ENCODE measurements at places on chromosomes 7 and 10.
A peak's percentile ranks its signal among the peaks of the same experiment; 100 is the strongest.

DNA sequence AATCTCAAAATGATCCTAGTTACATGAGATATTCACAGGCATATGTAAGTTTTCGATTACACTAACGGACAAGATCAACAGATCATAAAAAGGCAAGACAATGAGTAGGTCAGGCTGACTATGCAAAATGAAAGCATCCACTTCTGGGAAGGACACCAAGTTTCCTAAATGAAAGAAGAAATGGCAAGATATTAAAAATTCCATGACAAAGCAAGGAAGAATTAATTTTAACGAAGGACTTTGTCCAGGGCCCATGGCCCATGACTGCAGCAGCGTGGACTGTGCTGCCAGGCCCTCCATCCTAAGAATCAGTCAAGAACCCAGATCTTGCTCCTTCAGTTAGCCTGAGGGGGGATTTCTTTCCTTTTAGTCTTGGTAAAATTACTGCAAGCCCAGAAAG lies 182.4 kb upstream of the FRMD4A start:
- no peak for DNase-seq

DNA sequence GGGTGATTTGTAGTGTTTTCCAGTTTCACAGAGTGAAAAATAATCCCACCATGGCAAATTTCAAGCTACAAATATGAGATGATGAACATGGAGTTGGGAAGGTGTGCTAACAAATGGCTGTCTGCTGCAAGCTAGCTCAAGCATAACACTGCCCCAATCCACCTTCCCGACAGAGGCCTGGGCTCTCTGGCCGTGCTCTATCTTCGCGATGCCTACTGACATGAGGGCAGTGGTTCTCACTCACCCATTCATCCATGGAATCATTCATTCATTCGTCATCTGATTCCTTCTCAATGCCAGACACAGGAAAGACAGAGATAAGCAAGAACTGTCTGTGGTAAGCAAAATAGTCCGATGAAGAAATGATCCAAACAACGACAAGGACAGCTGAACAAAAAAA lies 65.4 kb downstream of the ZNF467 start:
- no peak for DNase-seq

- peak; percentile 28 for DNase-seq
Observed at GRCh38 chr7:123096434-123096833, 100.9 kb upstream of the TAS2R16 start.

- no peak for DNase-seq
Observed at GRCh38 chr7:143131781-143132180, at the start of gene PIP. TSS of gene PIP (plus strand) at chr7:143132077. CDS start at chr7:143132117, 40 bp downstream.

- no peak for DNase-seq
Observed at GRCh38 chr7:82360591-82361368, 82.8 kb downstream of the CACNA2D1 start.

DNA sequence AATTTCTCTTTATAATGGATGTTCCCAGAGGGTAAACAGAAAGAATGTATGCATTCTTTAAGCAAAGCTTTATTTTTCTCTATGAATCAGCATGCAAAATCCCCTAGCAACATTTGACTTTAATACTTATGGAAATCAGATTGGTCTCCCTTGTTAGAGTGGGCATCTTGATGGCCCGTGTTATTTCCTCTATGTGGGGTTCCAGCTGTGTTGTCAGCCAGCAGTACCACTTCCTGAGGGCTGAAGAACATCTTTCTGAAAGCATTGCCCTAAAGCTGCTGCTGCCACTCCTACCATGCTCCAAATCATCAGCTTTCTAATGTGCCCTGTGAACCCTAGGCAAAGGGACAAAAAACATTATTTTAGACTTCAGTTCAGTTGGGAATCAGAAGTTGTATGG lies 70.4 kb upstream of the HECTD2 start:
- DNase-seq, result no peak

- DNase-seq, result no peak
Observed at GRCh38 chr10:24444337-24444736, 235.4 kb downstream of the KIAA1217 start.

GRCh38 chr7:47496056-47496665 lies 85.8 kb downstream of the TNS3 start:
- no peak for DNase-seq

DNA sequence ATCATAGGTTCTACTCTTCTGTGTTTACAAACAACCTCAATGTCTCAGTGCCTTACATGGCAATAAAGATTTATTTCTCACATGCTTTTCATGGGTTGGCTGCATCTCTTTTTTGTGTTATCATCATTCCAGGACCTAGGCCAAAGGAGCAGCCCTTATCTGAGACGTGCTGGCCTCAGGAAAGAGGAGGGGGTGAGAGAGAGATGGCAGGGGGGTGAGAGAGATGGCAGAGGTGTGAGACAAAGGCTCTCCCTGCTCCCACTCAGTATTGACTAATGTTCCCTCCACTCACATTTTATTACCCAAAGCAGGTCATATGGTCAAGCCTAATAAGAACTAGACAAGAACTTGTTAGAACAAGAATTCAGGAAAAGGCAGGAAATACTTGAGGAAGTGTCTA lies 120.1 kb upstream of the PRR15 start:
- DNase-seq, result no peak

GRCh38 chr10:9010093-9010492 lies 955.6 kb downstream of the GATA3 start:
- DNase-seq, result no peak

DNA sequence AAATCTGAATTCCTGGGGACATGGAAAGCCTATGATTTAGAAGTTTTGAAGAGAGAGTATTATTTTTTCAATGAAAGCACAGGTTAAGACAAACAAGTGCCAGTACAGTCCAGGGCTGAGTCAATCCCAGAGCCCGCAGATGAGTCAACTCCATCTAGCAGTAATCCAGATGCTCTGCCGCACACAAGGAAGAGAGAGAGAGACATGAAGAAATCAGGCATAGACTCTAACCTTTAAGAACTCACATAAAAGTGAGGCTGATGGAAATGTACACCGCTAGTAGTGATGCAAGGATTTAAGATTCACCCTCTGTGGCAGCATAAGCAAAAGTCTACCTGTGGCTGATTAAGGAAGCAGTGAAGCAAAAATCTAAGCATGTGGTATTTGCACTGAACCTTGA lies 651.5 kb downstream of the TNS3 start:
- DNase-seq, result no peak

DNA sequence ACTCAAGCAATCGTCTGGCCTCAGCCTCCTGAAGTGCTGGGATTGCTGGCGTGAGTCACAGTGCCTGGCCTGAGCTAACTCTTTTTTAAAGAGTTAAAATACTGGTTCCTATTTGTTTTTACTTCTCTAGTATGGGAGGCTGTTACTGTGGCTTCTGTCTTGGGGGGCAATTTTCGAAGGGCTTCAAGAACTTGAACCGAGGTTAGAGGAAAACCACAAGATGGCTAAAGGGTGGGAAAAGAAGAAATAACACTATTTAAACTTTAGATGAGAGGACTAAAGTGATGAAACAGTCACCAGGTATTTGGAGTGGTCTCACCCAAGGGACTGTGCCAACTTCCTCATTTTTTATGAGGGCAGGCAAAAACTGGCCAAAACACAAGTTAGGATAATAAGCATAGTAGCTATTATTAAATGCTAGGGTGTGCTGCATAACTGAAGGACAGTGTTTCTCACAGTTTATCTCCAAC lies 17.8 kb downstream of the MET start:
- no peak for DNase-seq

- DNase-seq, result no peak
Observed at GRCh38 chr10:72061491-72061890, 26.9 kb downstream of the SPOCK2 start.

DNA sequence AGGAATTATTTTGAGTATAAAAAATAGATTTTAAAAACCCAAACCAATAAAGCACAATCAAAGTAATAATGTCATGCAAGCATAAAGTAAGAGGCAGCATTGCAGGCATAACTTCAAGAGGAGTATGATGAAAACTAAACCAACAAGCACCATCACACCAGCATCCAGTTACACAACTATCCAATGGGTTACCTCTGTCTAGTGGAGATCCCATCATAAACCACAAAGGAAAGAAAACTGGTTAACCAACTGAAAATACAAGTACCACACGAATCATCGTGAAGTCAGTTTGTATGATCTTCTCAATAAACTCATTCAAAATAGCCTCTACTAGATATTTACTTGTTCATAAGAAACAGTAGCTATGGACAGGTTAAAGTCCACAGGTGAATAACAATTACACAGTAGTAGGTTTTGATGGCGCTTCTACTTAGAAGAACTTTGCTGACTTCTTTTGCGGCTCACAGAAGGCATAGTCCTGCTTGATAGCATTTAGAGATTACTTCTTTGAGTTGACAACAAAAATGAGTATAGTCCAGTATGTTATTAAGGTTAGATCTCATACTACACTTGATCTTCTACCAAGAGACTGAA lies 116.6 kb downstream of the MICU1 start:
- no peak for DNase-seq

GRCh38 chr7:133936074-133936473 lies 191.1 kb upstream of the LRGUK start:
- no peak for DNase-seq

DNA sequence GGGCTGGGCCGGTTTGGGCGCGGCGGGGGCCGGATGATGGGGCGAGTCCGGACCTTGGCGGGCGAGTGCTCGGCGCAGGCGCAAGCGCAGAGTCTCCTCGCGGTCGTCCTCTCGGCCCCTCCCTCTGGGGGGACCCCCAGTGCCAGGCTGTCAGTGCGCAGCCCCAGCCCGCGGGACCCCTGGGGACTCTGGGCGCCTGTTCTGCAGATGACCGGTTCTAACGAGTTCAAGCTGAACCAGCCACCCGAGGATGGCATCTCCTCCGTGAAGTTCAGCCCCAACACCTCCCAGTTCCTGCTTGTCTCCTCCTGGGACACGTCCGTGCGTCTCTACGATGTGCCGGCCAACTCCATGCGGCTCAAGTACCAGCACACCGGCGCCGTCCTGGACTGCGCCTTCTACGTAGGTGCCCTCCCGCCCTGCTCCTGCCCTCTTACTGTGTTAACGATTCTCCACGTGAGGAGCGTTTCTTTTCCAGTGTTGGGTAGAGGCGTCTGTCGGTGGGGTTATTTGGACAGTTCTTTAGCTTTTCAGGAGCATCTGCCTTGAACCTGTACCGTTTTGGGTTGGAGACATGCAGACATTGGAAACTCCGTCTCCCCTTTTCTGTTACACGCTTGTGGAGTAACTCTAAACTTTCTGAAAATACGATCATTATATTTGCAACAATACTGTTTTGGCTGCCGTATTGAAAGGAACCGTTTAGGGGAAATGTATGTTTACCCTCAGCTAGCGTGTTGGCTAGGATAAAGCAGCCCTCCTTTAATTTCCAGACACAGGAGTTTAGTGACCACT lies 706 bp downstream of the BUB3 start:
- no peak for DNase-seq

DNA sequence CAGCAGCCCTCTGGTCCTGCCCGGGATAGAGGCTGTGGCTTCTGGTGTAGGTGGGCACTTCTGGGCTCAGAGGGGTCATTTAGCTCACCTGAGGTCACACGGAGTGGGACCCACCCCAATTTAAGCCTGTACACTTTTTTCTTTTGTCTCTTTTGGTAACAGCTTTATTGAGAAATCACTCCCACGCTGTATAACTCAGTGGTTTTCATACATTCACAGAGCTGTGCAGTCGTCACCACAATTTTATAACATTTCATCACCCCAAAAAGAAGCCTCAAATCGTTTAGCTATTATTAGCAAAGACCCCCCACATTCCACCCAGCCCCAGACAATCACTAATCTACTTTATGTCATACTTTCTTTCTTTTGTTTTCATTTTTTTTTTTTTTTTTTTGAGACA lies 62.3 kb downstream of the LHPP start:
- DNase-seq, result no peak

DNA sequence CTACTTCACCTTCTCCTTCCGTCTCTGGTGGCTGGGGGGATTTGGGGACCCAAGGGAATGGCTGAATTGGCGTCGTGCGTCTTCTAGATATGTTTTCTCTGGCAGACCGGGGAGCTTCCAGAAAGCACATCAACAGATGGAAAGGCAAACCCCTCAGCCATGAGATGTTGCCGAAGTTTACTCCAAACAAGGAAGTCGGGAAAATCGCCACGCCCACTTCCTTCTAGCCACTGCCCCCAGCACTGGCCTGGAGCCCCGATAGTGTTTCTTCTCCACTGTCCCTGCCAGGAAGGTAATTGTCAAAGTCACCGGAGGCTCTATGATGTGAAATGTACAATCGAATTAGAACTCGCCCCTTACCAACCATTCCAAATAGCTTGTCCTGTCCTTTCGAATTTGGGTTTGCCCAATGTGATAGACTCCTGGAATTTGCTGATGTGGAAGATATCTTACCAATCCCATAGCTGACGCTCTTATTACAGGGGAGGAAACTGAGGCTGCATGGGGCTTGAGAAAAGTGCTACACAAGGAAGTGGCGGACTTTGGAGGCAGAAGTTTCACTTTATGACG lies 191.0 kb downstream of the LSM5 start:
- DNase-seq, result no peak

DNA sequence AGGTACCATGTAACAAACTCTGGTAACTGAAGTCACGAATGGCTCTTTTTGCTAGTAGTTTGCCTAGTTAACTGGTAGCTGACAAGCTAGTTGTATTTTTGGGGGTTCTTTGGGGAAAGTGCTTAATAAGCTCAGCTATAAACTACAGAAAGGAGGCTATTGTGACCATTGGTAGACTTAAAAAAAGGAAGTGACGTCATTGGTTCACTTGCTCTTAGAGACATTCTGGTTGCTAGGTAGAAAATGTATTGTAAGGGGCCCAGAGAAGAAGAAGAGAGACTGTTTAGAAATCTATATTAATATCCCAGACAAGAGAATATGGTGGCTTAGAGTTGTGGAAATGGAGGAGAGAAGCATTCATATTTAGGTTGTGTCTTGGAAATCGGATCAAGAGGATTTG lies 103.0 kb downstream of the NXPH1 start:
- DNase-seq, result no peak

- DNase-seq, result no peak
Observed at GRCh38 chr10:123926401-123927264, 35.0 kb upstream of the CPXM2 start.

DNA sequence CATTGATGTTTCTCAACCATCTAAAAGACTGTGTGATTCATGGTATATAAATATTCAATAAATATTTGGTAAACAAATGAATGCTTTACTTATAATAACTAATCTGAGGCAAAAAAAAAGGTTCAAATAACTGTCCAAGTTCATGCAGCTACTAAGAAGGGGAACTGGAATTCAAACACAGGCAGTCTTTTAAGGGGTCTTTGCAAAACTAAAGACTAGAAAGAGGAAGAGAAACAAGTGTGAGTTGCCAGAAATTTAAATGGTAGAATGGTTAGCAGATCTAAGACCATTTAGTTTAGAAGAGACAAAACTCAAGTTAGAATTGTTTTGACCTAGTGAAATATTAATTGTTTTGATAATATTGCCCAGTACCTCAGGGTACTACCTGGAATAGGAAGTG lies 642.0 kb upstream of the LRRN3 start:
- DNase-seq, result no peak

DNA sequence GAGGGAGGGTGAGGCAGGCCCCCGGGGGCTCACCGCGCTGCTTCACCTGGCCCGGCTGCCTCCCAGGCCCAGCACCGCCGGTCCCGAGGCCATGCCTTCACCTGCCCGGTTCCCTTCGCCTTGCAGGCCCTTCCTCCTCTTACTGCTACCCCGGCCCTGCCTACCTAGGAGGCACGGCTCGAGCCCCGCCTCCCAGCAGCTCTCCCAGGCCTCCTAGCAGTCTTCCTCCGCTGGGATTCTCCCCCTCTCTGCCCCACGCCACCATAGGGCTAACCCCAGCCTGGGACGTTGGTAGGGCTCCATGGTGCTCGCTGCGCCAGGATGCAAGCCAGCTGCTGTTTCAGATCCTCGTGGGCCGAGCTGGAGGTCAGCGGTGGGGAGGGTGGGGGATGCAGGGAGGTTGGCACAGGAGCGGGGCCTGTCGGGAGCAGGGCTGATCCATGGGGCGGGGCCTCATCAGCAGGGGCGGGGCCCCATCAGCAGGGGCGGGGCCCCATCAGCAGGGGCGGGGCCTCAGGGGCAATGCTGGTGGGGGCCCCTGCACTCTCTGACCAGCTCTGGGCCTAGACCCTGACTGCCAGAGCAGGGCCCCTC lies 63.3 kb downstream of the RASGEF1A start:
- no peak for DNase-seq
